ENCODE measurements at places on chromosomes 6 and 20.

DNA sequence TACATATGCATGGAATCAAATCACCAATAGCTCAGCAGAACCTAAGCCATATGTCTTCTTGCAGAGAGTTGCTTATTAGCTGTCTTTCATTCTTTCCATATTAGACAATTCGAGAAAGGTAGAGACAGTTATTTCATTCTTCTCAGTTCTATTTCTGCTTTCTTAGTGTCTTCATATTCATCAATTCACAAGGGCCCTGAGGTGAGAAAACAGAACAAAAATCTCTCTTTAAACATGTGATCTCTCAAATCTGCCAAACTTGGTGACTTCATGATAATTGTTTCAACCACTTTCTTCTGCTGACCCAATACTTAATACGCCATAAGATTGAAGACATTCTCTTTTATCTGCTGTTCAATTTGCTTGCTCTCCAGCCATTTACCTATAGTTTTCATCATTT lies 229.7 kb upstream of the MARCKS start:
- DNase-seq = no peak

DNA sequence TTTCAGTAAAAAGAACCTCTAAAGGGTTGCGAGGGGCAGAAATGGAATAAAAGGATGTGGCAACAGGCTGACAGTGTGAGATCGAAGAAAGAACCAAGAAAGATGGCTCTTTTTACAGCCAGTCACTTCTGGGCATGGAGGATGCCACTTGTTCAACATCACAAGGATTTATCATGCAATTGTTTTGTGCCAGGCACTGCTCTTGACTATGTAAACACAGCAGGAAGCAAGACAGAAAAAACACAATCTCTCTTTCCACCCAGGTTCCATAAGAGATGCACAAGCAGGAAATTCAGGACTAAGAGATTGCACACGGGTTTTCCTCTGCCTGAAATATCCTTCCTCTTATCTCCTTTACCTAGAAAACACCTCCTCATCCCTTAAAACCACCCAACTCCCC lies 38.0 kb downstream of the FOXA2 start:
- DNase-seq = no peak

GRCh38 chr6:160226118-160226591 lies 32.5 kb downstream of the SLC22A2 start:
- DNase-seq = peak; percentile 2

- DNase-seq = no peak
Measured at GRCh38 chr6:152398993-152399392, 238.2 kb downstream of the SYNE1 start.

DNA sequence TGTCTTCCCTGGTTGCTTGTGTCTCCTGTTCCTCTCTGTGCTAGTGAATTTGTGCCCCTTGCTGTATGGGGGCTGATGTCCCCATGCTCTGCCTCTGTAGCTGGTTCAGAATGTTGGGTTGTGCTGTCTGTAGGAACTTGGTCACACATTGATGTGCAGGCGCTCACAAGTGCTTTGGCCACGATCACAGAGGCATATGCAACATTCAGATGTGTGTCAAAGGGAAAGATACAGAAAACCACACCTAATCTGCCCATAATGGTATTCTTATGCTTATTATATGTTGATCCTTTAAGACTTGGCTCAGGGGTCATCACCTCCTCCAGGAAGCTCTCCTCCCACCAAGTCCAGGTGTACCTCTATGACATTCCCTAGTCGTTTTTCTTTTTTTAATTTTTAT lies 17.1 kb upstream of the DHX35 start:
- no peak for DNase-seq

GRCh38 chr6:82954937-82955577 lies 110.6 kb downstream of the UBE3D start:
- DNase-seq = no peak

DNA sequence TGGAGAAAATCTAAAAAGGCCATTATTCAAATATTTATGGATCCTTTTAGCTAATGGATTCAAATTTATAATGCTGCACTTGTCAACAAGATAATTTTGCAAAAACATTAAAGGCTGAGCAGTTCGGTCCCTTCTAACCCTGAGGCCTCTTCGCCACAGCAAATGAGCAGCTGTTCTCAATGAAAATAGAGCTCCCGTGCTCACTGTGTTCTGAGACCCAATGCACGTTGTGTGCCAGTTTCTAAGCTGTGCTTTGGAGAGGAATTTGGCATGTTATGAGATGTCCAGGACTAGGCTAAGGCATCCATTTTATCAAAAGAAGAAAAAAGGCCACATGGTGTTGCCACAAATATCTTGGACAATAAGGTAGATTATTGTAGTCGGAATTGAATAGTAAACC lies 220.1 kb upstream of the TSHZ2 start:
- no peak for DNase-seq

GRCh38 chr6:170088582-170088955 lies 202.3 kb downstream of the DLL1 start:
- DNase-seq = no peak

GRCh38 chr20:1463971-1464570 lies 2.6 kb downstream of the NSFL1C start:
- no peak for DNase-seq

GRCh38 chr6:115060581-115060980 lies 717.8 kb upstream of the HS3ST5 start:
- DNase-seq = no peak
